SK-N-SH (cell line): ENCODE measurements at places on chromosomes 4 and X.

- no peak for DNase-seq
Measured at GRCh38 chr4:143406523-143406922, 69.8 kb downstream of the GAB1 start.

DNA sequence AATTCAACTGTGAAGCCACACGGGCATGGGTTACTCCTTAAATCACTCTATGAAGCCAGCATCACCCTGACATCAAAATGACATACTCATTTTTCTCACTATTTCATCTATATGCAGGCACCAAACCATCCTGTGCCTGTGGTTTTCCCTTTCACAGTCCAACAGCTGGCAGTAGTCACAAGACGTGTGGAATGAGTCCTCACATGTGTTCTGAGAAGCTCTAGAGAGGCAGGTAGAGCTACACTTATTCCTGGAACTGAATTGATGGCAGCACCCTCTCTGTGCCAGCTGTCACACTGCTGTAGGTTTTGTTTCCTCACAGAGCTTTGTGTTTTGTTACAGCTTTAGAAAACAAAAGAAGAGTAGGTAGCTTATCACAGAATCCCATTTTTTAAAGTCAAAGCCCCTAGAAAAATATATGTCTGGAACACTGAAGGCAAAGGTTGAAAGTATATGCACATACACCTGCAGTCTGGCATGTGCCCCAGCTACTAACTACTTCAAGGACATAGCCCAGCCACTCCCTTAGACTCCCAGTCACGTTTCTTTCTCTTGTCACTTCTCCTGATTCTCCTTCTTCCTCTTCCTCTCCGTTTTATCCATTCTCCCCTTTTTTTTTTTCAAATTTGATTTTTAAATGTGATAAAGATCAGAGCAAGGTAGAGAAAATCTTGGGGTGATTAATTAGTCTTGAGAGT is 107.1 kb downstream of the ANXA10 start:
- no peak for DNase-seq

DNA sequence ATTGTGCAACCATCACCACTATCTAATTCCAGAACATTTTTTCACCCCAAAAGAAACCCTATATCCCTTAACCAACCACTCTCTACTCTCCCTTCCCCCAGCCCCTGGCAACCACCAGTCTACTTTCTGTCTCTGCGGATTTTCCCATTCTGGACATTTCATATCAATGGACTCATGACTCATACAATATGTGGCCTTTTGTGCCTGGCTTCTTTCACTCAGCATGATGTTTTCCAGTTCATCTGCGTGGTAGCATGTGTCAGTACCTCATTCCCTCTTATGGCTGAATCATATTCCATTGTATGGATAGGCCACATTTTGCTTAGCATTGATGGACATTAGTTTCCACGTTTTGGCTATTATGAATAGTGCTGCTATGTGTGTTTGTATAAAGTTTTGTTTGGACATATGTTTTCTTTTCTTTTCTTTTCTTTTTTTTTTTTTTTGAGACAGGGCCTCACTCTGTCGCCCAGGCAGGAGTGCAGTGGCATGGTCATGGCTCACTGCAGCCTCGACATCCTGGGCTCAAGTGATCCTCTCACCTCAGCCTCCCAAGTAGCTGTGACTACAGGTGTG is 335.4 kb downstream of the BCOR start:
- DNase-seq = no peak

DNA sequence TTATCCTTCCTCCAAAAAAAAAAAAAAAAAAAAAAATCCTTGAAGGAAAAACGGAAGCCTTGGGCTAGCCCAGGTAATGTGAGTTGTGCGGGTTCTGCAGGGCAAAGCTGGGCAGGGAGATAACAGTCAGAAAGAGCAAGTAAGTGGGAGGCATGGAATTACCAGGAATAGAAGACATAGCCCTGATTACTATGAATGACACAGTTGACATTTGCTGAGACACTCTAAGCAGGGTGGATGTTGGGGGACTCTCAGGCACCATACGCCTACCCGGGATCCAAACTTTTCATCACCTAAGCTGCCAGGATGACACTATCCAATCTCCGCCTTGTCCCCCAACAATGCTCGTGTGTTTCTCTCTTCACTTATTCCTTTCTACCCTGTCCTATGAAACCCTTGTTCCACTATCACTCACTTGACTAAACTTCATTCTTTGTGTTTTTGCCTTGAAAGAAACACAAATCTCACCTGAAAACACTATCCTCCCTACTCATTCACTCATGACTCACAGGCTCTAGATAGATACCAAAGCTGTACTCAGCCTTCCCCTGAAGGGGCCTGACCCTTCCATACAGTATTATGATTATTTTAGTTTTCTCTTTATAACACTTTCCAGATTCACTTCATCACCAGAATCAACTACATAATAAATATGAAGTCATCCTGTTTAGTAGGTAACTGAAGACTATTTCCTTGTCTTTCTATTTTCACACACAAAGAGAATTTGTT is 158.4 kb downstream of the INPP4B start:
- DNase-seq = no peak

DNA sequence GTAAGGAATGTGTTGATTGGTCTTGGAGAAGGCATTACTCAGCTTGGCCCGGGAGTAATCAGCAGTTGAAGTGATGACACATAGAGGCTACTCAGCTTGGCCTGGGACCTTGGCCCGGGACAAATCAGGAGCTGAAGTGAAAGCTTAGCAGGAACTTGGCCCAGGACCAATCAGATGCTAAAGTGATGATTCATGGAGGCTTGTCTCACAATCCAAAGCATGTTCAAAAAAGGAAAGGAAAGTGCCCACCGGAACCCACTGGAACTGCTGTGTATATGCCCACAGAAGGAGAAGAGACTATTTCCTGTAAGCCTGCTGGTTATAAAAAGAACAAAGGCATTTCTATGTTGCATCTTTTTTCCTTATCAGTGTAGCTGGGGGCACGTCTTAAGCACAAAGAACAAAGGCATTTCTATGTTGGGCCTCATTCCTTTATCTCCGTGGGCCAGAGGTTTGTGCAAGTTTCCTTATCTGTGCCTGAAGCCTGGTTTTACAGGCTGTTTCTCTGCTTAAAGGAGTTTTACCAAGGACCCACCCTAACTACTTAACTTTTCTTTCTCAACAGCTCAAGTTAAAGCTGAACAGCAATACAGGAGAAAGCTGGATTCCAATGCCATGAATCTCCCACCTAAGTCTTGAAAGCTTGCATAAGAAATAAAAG is 1176.7 kb downstream of the NLGN4X start:
- DNase-seq = no peak

DNA sequence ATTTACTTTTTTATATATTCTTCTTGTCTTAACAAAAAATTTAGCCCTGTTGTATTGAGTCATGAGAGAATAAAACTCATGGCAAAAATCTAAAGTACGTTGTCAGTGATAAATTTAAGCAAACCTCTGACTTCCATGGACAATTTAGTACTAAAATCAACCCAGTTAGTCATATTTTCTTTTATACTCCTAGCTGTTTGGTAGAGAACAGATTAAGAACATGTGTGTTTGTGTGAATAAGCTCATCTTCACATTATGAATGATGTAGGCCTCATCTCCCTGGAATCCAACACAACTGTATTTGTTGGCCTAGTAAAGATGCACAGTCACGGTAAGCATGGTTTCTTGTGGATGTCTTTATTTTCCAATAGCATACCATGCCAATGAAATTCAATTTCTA is 40.8 kb upstream of the FAM47B start:
- no peak for DNase-seq

DNA sequence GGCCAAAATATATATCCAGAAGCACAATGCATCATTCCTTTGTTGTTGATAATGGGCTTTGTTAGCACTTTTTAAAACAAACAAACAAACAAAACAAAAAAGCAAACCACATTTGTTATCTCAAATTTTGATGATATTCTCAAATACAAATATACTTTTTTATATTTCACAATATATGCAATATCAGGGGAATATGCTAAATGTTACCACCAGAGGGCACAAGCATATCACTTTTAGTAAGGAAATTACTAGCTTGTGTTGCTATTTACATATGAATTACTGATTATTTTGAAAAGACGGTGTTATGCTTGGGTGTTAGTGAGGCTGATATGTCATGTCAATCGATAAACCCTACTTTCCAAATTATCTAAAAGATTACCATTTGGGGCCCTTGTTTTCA is 29.1 kb downstream of the RIPPLY1 start:
- DNase-seq = peak; percentile 10
